Foreskin keratinocyte (primary cell): ENCODE measurements at places on chromosomes 1 and 21. TPM values are rescaled to one million over a fixed set of nuclear protein-coding genes. Genes with fewer than 3 reads are reported as not detected.

FCRLB gene
- 0.51 and 0.92 TPM in 2 replicates for total RNA-seq

CFAP74 gene
- 0.03 and 0.07 TPM in 2 replicates for total RNA-seq

LRRC39 gene
- total RNA-seq, result 0.11 TPM in 1 of 2 replicates, not detected in the other

CFHR5 gene
- not detected in 2 replicates for total RNA-seq

TP73 gene
- total RNA-seq, result 0.58 and 0.78 TPM in 2 replicates

SFN gene
- total RNA-seq, result 2,642 and 2,753 TPM in 2 replicates
